NCI-H146 (cell line): ENCODE measurements at places on chromosomes 16 and 17.
A peak's percentile ranks its signal among the peaks of the same experiment; 100 is the strongest.

GRCh38 chr17:56637254-56637653, 43.8 kb downstream of the NOG start:
- DNase-seq = no peak

DNA sequence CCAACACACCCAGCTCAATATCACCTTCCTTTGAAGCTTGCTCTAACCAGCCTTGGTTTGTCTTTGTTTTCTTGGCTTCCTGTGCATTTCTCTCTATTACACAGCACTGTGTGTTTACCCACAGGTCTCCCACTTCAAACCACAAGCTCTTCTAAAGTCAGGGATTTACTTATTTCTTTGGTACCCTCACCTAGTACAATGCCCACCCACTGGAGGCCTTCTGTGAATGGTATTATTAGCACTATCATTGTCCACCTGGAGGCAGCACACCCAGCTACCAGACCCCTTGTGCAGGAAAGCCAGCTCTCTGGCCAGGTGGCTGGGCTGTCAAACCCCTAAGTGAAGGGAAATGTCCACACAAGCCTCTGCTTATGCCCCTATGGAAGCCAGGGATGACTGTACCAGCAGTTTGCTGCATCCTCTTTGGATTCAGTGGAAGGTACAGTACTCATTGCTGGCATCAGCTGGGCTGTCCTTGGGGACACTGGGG, 9.4 kb upstream of the TOP2A start:
- no peak for DNase-seq

DNA sequence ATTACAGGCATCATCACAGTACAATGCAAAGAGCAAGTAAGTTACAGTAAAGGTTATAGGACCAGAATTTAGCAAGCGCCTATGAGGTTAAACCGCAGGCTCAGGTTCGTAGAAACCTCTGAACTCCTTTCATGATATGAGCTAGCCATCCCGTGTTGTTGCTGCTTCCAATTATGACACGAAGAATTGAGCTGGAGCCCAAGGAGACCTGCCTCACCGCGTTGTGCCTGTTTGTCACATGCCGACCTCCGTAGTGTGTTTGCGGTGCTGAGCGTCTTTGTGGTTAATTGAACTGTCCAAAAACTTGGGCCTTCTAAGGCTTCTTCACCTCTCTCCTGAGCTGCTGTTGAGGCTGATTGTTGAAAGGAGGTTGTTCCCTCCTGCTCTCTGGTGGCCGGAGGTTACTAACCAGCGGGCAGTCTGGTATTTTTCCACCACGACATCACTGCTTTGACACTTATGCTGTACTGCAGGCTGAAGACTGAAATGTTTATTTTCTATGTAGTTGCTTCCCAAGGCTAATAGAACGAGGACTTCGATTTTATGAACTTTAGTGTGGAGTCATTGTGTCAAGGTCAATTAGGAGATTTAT, 67.5 kb downstream of the SEC14L1 start:
- DNase-seq = peak; percentile 12

DNA sequence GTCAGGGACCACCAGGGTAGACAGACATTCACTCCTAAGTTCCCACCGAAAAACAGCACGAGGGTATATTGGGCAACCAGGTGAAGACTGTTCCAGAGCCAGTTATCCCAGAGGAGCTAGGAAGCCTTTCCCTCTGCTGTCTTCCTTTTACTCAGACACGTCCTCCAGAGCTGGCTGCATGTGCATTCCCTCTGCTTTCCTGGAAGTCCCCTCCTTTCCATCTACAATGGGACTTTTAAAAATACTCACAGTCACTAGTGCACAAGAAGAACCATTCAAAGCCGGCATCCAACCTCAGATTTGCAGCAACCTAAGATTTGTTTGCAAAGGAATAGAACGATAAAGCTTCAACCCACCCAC, 32.5 kb upstream of the CRISPLD2 start:
- no peak for DNase-seq

DNA sequence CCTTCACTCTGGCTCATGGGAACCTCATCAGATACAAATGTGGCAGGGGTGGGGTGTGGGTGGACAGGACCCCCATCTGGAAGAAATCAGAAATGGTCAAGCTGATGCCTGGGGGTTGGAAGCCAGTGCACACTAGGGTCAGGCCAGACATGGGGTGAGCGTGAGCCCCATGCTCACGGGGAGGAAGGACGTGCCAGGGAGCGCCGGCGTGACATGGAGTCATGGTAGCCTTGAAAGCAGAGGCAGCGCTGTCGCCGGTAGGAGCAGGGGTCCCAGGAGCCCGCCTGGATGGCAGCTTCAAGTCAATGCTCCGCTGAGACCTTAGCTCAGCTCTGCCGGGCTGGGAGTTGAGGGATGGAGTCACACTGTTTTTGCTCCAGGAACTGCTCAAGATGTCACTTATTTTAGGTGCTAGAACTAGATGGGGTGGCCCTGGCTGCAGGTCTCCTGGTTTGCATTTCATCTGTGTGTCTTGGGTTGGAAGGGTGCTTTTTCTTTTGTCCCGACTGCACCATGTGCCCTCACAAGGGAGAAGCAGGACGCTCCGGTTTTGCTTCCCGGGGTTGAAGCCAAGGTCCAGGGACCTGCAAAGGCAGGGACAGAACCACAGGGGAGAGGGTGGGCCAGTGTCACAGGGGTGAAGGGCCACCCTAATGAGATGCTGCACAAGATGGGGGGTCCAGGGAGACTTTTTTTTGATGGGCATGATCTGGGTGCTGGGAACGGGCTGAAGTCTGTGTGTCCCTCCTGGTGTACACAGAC, 51.4 kb downstream of the USP22 start:
- DNase-seq = no peak

GRCh38 chr16:50731989-50732832, 9.7 kb upstream of the CYLD start:
- DNase-seq = no peak

DNA sequence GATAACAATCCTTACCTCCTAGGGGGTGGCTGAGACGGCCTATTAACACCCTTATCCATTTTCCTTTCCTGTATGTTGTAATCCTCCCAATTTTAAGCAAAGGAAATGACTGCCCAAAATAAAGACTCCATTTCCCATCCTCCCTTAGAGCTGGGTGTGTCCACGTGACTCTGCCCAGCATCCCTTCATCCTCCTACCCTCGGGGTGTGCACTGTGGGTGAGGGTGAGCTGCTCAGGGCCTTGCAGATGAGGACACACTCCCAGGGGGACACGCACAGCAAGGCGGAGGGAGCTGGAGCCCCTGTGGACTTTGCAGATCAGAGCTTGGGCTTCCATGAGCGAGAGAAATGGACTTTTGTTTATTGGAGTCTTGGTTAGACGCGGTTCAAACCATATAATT, 186.8 kb downstream of the IRF8 start:
- no peak for DNase-seq

DNA sequence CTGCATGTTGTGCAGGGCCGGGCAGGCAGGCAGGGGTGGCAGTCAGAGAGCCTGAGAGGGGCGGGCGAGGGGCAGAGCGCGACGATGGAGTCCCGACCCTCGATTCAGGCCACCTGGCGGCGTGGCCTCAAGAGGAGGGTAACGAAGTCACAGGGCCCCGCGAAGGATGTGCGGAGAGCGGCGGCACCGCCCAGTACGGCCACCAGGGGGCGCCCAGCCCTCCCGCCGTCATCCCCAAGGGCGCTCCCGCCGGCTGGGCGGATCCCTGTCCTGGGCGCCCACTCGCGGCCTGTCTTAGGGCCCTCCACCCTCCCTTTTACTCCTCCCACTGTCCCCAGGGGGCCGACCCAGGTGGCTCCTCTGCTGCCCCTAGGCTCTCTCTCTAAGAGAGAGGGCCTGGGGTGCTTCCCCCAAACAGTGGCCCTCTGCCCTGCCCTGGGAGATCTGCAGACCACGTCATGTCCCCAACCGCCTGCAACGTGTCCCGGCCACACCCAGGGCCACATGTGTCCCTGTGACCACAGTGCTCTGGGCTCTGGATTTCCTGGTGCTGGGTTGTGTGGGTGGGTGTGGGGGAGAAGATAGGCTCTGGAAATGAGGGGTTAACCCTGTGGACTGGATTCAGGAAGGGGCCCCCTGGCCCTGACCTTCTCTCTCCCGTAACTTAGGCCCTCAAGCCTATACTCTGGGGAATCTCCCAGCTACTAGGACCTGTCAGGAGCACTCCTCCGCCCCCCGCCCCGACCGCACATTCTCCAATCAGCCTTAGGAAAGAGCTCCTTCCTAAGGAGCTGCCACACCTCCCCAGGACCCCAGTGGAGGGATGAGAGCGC, 5.9 kb downstream of the DPEP2 start:
- peak; percentile 57 for DNase-seq

- DNase-seq = no peak
These were observed 217.1 kb downstream of the GRIN2A start for GRCh38 chr16:9965079-9965478.

DNA sequence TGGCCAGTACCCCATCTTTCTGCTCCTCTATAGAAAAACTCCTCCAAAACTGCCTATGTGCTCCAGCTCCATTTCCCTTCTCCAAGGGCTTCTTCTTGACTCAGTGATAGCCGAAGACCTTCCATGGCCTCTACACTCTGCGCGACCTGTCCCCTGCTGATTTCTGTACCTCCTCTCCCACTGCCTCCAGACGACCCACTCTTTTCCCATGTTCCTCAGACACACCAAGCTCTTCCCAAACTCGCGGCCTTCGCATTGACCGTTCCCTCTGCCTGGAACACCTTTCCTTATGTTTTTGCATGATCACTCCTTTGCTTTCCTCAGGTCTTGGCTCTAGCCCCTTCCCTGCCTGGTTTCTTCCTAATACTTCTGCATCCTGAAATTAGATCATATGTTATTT, 255.6 kb upstream of the SDK2 start:
- no peak for DNase-seq

- DNase-seq = no peak
These were observed 222.5 kb downstream of the C16orf78 start for GRCh38 chr16:49596068-49596467.

DNA sequence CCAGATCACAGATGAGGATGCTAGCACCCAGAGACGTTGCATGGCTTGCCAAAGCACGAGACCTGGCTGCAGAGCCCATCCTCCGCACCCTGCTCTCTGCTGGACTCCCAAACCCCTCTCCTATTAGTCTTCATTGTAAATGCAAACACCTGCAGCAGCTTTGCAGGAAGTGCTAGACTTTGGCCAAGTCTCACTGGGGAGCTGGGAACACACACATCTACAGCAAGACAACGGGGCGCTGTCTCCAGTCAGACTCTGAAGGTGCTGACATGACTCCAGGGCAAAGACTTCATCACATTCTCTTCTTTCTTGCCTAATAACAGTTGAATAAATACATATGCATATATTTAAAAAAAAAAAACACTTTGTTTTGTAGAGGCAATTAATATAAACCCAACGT, 43.8 kb downstream of the CYTH1 start:
- peak; percentile 73 for DNase-seq
